ENCODE measurements at places on chromosomes 16 and 17.

DNA sequence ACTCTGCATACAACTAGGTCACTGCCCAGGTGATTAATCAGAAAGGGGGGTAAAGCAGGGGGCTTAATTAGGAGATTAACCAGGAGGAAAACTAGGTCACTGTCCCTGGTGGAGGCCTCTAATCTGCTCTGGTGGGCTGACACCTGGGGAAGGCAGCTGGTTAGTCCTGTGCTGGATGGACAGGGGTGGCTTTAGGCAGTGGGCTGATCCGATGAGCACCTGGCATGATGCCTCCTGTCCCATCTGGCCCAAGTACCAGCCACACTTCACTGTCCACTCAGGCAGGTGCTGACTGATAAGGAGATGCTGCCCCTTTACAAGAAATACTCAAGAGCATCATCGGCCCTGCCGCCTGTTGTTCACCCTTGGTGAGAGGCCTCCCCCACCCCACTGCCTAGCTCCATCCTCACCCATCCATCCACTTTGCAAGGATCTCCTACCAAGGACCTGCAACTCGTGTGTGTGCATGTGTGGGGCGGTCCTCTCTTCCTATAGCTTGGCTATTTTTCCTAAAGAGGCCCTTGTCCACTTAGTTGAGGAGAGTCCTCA is 13.8 kb upstream of the RCVRN start:
- DNase-seq: no peak

DNA sequence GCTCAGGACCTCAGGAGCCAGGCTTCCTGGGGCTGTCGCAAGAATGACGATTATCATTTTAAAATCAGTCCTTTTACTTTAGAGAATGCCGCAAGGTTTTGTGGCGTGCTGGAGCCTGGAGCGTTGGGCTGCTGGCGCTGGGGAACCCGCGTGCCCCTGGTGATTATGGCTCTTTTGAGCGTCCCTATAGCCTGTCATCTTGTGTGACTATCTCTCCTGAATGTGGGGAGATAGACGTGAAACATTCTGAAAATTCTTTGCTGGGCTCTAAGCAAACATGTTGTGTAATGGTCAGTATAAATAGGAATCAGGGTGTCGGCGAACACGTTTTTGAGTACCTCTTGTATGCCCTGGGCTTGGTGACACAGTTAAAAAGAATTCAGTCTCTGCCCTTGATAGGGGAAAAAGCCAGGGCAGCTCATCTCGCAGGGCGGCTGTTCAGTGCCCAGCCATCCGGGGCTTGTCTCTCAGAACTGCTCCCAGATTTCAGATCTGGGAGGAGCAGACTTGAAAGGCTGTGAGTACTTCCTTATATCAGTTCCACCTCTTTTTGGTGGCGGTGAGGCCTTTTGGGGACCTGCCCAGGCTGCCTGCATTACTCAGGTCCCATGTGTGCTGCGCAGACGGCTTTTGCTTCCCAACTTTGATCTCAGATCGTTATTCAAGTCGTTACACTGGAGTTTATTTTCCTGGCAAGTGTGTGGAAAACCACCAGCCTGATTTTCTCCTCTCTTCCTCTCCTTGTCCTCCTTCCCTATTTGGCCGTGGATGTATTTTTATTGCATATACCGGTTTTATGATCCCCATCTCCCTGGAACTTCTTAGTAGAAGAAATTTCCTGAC is 973 bp downstream of the SLC7A6 start:
- no peak for DNase-seq

DNA sequence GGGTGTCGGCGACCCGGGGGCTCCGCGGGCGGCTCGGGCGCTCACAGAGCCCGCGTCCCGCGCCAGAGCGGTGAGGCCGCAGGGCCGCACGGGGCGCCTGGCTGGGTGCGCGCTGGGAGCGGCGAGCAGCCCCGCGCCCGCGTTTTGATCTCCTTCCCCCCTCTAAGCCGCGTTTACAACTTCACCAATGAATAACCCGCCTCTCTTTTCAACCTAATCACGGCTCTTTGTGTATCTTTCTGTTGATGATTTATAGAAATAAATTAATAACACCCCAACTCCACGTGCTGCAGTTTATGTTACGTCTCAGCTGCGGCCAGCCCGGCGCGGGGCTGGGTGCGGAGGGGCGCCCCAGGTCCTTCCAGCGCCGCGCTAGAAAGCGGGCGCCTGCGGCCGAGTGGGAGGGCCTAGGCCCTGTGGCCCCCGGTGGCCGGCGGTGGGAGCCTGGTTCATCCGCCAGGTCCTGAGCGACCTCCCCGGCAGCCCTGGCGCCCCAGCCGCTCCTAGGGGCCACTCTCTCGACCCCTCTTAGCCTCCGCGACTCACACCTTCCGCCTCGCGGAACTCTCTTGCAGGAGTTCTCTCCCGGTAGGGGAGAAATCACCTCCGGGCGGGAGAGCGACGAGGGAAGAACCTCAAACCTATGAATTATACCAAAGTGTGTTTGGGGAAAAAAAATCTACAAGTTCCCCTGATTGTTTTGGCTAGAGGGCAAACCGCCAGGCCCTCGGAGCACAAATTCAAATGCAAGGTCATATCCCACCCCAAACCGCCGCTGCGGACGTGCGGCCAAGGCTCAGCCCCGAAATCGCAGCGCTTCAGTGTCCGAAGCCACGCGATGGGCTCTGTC is 1.9 kb downstream of the HNF1B start:
- DNase-seq: no peak

- DNase-seq: no peak
These were observed 675 bp downstream of the RNF213 start for GRCh38 chr17:80261159-80261894.

GRCh38 chr16:4081521-4082021 is 34.7 kb downstream of the ADCY9 start:
- DNase-seq: no peak

DNA sequence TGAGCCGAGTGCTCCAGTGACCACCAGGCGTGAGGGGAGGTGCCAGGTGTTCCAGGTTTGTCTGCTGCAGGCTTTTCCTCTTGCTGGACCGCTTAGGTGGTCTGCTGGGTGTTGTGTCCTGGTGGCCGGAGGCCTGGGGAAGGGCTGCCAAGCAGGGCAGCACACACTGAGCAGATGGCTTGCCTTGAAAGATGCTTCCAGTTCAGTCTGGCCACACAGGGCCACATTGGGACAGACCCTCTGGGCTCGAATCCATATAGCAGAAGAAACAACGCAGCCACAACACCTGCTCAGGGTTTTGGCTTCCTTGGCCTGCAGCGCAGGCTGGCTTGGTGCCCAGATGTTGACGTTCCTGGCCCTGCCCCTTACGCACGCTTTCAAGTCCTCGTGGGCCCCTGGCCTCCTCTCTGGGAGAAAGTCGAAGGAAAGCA is 24.8 kb downstream of the GINS2 start:
- no peak for DNase-seq

DNA sequence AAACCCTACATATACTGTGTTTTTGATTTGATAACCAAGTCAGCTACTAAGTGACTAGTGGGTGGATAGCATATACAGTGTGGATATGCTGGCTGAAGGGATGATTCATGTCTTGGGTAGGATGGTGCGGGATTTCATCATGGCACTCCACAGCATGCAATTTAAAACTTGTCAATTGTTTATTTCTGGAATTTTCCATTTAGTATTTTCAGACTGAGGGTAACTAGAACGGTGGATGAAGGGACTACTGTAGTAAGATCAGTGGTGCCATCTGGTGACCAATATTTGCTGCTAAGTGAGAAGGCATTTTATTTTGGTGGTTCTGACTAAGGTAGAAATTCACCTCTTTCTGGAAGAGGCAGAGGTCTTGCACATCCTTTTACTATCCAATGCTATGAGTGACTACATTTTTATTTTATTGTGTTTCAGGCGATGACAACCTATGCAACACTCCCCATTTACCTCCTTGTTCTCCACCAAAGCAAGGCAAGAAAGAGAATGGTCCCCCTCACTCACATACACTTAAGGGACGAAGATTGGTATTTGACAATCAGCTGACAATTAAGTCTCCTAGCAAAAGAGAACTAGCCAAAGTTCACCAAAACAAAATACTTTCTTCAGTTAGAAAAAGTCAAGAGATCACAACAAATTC is 3.1 kb downstream of the CDC6 start:
- peak; percentile 71 for DNase-seq

DNA sequence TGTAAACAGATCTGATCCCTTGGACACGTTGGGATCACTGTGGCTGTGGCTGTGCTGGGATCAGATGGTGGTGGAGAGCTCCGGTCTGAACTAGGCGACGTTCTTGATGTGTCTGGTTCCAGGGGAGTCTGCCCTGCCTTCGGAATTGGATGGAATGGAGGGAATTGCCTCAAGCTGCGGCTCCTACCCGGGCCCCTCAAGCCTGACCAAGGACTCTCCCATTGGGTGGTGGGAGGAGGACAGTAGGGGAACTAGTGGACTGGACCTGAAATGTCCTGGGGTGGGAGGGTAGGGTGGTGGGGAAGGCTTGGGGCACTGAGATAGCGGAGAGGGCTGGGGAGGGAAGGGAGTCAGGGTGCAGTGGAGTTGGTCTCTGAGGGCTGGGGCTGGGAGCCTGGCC is 3.2 kb upstream of the UBALD1 start:
- no peak for DNase-seq

DNA sequence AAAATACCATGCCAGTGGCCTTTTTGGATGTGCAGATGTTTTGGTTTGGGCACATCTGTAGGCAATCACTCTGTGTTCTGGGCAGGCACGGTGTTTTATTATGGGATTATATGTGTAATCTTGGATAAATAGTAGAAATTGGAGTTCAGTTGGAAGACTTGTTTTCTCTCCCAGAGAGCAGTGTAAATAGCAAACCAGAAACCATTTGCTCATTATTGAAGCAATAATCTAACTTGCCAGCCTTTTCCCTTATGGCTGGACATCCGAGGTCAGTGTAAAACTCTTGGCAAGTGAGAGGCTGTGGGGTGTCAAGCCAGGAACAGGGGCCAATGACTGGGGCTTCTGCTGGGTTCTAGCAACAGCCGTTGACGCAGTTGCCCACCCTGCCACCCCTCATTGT is 69.9 kb downstream of the IRX3 start:
- DNase-seq: no peak

GRCh38 chr17:14372905-14373613 is 72.2 kb downstream of the HS3ST3B1 start:
- no peak for DNase-seq
